GM23248 (cell line): ENCODE measurements at places on chromosomes 1 and 21. TPM values are rescaled to one million over a fixed set of nuclear protein-coding genes. Genes with fewer than 3 reads are reported as not detected.

Gene KRTAP7-1
- total RNA-seq: not detected in 2 replicates

Gene ESRRG
- not detected in 2 replicates for total RNA-seq

Gene OPTC
- total RNA-seq: not detected in 2 replicates

Gene MAP3K21
- not detected in 2 replicates for total RNA-seq

Gene UTP11
- total RNA-seq: 25.8 and 37.1 TPM in 2 replicates

Gene RGS13
- total RNA-seq: not detected in 2 replicates

Gene NID1
- total RNA-seq: 73.6 and 77.7 TPM in 2 replicates

Gene SV2A
- total RNA-seq: 0.51 and 1.1 TPM in 2 replicates
